Ovary (tissue), 10 donors: ENCODE measurements at places on chromosomes 4 and X. TPM values are rescaled to one million over a fixed set of nuclear protein-coding genes. Genes with fewer than 3 reads are reported as not detected.

DNA sequence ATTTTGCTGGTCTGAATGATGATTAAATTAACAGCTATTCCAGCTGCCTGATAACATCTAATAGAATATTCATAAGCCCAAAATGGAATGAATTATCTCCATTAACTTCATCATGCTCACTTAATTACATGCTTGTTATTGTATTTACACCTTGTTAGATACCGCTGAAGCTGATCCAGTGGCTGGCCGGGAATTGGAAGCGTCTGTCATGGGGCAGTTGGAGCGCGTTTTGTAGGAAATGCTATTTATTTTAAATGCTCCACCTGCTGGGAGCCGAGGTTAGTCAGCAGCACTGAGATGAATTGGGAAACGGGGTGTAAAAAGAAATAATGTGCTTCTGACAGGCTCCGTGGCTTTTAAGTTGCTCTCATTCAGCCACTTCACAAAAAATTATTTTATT is 25.2 kb downstream of the ARX start:
- no peak overlapping the region for H3K27ac ChIP-seq
- H3K4me3 ChIP-seq: no peak overlapping the region
- H3K36me3 ChIP-seq: no peaks in the 10 kb centered on the region
- no peaks in the 10 kb centered on the region for H3K4me1 ChIP-seq
- no peaks in the 10 kb centered on the region for H3K27me3 ChIP-seq

The GPRASP2 gene
- total RNA-seq: 19.6 TPM

- no peaks in the 10 kb centered on the region for H3K27me3 ChIP-seq
- no peak overlapping the region for H3K4me3 ChIP-seq
- H3K27ac ChIP-seq: no peak overlapping the region
- no peak for DNase-seq
- H3K4me1 ChIP-seq: no peaks in the 10 kb centered on the region
Observed at GRCh38 chr4:168163106-168163505, 70.8 kb downstream of the ANXA10 start.

The CT45A1 gene
- not detected for total RNA-seq

- DNase-seq: no peak
- no peak overlapping the region for H3K27ac ChIP-seq
- H3K4me1 ChIP-seq: peaks cover 5% of the 10 kb centered on the region
- no peaks in the 10 kb centered on the region for H3K27me3 ChIP-seq
Observed at GRCh38 chr4:2497931-2498330, 29.0 kb downstream of the RNF4 start.
